ENCODE measurements at places on chromosomes 2 and 18.

DNA sequence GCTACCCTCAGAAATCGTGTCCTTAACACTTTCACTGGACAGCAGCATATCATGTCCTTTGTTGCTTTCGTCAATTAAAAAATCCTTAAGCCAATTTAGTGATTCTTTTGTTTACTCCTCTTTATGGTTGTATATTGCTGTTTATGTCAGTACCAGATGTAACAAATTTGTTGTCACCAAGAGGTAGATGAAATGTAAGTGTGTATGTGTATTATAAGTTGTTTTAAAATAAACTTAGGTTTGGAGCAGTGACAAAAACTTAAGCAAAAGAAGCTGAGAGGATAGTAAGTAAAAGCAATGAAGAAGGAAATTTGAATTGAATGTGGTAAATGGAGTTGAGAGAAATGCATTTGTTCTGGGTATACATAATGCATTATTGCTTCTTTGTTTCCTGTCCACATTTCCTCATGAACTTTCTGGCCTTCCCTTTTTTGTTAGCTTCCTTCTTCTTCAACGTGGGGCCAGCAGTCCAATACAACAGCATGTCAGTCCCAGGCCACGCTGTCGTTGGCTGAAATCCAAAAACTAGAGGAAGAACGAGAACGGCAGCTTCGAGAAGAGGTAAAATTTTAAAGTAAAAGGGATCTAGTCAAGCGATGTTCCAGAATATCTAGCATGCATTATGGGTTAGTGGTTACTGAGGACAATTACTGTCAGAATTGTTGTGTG, 30.5 kb upstream of the SNORC start:
- no peak for DNase-seq

GRCh38 chr2:221318376-221319130, 253.6 kb downstream of the EPHA4 start:
- no peak for DNase-seq

- no peak for DNase-seq
These were observed 706 bp downstream of the UBXN2A start for GRCh38 chr2:23940718-23941620.

- DNase-seq = no peak
These were observed 66.3 kb upstream of the GATA6 start for GRCh38 chr18:22102953-22103646.

- no peak for DNase-seq
These were observed 39.4 kb downstream of the EDAR start for GRCh38 chr2:108949316-108950239.

DNA sequence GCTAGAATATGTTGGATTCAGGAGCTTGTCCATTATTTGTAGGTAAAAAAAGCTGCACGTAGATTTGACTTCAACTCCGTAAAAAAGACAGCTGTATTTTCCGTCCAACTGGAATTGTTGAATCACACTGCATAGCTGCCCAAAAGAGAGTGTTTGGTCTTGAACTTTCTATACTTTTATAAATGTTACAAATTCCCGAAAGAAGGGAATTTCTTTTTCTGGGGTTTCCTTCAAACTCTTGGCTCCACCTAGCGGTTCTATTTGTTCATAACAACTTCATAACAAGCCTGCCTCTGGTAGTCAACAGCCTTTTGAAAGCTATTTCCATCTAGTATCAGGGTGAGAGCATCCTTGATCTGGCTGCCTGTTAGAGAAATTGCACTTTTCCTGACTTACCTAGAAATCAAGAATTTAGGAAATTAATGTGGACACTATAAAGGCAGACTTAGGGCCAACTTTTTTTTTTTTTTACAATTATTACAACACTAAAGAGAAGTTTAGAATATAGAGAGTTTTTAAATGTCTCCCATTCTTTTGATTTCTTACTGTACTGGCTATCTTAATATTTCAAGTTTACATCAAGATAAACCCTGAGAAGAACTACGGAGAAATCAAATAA, 48.1 kb downstream of the TMEM185B start:
- peak; percentile 40 for DNase-seq
